ENCODE measurements at places on chromosomes 16 and 17.

GRCh38 chr16:69861292-69862030, 89.7 kb upstream of the CLEC18A start:
- DNase-seq: no peak

DNA sequence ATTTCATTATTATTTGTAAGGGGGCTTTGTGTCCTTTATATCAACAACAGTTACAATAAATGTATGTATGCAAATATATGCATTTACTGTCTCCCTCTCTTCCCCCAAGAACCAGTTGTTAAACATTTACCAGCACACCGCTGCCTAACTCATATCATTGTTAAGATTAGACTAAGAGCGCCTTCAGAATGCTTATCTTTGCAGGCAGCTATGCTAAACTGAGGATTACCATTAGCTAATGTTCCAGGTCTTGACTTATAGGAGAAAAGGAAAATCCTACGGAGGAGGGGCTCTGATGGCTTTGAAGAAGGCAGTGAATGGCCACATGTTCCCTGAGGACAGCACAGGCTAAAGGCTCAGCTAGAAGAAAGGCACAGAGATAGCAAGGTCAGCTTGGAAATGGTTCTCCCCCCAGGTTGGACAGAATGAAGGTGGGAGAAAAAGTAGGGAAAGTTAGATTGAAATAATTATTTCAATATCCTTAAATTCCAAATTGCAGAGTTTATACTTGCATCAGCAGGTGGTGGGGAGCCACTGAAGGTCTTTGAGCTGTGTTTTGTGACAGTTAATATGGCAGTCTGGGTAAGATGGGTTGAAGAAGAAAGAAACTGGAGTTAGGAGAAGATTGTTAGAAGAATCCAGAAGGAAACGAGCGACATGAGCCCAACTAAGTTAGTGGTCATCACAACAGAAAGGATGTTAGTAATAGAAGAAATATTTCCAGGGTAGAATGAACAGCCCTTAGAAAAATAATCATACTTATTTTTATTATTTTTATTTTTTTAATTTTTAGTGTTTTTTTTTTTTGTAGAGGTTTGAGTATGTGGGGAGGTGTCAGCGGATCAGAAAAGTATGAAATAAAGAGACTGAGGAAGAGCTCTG, 87.0 kb upstream of the MAF start:
- DNase-seq: no peak

DNA sequence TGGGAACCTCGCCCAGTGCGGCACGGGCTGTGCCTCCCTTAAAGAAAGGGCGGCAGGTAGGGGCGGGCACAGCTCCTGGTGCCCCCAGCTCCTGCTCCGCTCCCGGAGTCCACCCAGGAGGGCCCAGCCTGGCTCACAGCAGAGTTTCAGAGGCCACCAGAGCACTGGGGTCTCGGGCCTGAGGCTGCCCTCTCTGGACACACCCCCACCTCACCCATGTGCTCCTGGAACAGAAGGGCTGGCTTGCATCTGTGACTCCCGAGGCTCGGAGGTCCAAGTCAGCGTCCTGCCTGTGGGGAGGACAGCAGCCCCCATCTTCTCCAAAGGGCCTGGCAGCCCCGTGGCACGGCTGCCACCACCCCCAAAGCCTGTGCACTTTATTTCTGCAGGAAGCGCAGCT, 62.7 kb downstream of the RBFOX3 start:
- no peak for DNase-seq

GRCh38 chr17:2015314-2015713, 9.8 kb downstream of the RTN4RL1 start:
- no peak for DNase-seq

DNA sequence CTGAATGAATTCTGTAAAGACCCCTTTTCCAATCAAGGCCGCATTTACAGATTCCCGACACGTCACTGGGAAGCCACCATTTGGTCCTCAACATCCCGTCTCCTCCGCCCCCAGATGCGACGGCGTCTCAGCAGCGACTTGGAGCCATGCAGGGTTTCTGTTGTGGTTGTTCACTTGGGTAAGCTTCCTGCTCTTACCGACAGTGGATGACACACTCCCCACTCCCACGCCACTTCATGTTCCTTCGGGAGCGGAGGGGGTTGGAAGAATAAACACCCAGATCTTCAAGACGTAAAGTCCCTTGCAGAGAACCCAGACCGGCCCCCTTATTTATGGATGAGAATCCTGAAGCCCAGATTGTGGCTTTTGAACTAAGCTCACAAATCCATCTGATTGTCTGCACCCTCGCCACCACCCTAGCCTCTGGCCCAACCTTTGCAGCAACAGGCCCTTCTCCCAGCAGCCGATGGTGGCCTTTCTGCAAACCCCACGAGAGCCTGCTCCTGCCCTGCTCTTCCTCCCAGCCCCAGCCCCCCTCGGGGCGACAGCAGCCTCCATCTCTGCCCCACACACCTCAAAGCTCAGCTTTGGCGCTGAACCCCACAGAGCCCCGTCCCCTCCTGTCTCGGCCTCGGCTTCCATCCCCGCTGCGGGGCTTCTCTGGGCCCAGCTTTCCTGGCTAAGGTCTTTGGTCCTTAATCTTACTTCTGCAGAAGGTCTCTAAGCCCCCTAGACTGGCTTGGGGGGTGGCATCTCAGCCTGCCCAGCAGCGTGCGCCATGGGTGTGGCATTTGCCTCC, 19.0 kb upstream of the OSGIN1 start:
- DNase-seq: no peak

- no peak for DNase-seq
These were observed 514 bp downstream of the UBFD1 start for GRCh38 chr16:23557779-23558702.

- DNase-seq: no peak
These were observed 152.0 kb downstream of the C16orf95 start for GRCh38 chr16:87165151-87165550.

GRCh38 chr16:22141767-22142166, 20.5 kb upstream of the SDR42E2 start:
- no peak for DNase-seq
